Activated CD4-positive, alpha-beta T cell treated with anti-CD3 and anti-CD28 coated beads, Interleukin-2, amount 50 U/mL, for 4 hours (primary cell): ENCODE measurements at places on chromosomes 4 and X.
A peak's percentile ranks its signal among the peaks of the same experiment; 100 is the strongest.

- DNase-seq: no peak
Observed at GRCh38 chrX:119288890-119289393, 52.9 kb downstream of the PGRMC1 start.

- DNase-seq: no peak
Observed at GRCh38 chrX:112094729-112095128, 12.2 kb upstream of the TRPC5 start.

- no peak for DNase-seq
Observed at GRCh38 chrX:151830911-151831310, 81.8 kb upstream of the MAGEA4 start.

GRCh38 chrX:141652286-141652685 is 46.3 kb downstream of the SPANXD start:
- no peak for DNase-seq

GRCh38 chr4:82017680-82018079 is 356.1 kb downstream of the HNRNPD start:
- no peak for DNase-seq

DNA sequence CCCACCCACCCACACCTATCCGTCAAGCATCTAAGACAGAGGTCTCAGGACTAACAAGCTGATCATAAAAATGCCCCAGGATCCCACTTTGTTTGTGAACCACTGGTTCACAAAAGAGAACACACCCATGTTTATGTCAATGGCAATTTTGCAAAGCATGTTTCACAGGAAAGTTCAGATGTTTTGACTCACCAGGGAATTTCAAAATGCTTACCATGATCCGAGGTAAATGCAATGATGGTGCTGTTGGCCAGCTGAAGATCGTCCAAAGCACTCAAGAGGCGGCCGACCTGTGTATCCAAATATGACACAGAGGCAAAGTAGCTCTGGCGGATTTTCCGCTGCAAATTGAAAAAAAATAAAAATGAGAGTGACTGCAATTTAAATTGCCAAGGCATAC is 15.0 kb downstream of the IDS start:
- DNase-seq: no peak

GRCh38 chr4:51842167-51842553 is 793 bp upstream of the DCUN1D4 start:
- DNase-seq: peak; percentile 3

GRCh38 chr4:163558539-163559044 is 64.1 kb downstream of the TMA16 start:
- DNase-seq: no peak

- DNase-seq: no peak
Observed at GRCh38 chrX:150502979-150503897, 65.2 kb upstream of the MTM1 start.

GRCh38 chrX:55159551-55159950 is 60.6 kb upstream of the PAGE5 start:
- DNase-seq: no peak

GRCh38 chrX:70998411-70999027 is 67.6 kb upstream of the SLC7A3 start:
- DNase-seq: no peak

GRCh38 chr4:182513587-182514291 is 270.5 kb downstream of the TENM3 start:
- DNase-seq: no peak

DNA sequence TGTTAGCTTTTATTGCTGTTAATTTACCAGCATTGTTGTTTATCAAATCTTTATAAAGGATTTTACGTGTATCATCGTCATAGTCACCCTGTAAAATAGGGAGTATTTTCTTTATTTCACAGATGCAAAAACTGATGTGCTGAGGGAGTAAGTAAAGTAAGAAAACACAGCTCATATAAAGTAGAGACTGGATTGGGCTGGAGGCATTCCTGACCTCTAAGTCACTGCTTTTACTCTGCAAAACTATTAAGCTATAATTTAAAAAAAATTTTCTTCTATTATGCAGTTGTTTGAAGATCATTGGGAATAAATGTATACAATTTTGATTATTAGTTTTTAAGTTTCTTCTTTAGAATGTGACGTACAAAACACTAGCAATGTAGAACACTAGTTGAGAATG is 45.9 kb downstream of the NUDT6 start:
- no peak for DNase-seq

- DNase-seq: peak; percentile 11
Observed at GRCh38 chrX:129678614-129679195, 23.9 kb upstream of the APLN start.

- DNase-seq: no peak
Observed at GRCh38 chrX:84710611-84711010, 208.4 kb upstream of the HDX start.

GRCh38 chr4:32102896-32103295 is 1382.7 kb downstream of the PCDH7 start:
- DNase-seq: no peak

DNA sequence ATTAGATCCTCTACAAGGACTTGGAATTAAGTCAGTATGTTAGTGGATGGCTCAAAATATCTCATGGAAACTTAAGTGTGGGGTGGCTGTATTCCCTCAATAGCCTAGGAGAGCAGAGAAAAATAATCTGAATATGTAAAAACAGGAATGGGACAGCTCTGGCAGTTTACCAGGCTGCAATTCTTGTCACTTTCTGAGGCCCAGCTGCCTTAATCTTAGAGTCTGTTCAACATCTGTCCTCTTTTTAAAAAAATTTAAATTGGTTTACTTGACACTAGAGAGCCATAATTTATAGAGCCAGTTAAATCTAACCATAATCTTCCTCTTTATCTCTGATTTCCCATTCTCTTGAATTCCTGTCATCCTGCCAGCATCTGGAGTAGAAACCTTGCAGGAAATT is 109.2 kb upstream of the CXCL13 start:
- no peak for DNase-seq

- DNase-seq: no peak
Observed at GRCh38 chrX:15930585-15930984, 76.0 kb upstream of the AP1S2 start.

DNA sequence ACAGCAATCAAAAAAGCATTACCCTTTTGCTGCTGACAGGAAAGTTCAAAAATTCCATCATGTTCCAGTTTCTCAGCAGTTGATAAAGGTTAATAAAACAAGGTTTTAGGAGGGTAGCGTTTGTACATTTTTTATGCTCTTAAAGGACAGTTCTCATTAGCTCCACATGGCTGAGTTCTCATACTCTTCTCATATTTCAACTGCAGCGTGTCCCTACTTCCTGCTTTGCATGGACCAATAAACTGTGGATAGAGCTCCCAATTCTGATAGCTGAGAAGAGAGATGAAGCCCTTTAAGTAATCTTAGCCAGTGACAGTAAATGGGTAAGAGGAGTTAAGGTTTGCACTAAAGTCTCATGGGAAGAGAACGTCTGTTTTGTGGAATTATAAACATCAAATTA is 53.5 kb downstream of the SPANXA2 start:
- no peak for DNase-seq

DNA sequence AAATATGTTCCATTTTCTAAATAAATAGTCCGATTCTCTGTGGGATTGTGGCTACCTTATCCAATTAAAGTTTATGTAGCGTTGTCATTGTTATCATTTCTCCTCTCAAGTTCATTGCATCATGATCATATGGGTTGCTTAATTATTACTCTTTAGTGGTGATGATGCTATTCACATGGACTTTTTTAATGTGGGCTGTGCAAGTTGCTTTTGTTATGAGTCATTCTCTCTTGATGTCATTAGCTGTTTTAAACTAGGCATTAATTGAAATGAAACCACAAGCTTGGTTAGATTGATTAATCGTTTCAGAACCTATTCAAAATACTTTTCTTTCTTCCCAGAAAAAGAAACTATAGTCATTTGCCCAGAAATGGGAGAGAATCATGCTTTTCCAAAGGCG is 38.2 kb downstream of the NHS start:
- no peak for DNase-seq

DNA sequence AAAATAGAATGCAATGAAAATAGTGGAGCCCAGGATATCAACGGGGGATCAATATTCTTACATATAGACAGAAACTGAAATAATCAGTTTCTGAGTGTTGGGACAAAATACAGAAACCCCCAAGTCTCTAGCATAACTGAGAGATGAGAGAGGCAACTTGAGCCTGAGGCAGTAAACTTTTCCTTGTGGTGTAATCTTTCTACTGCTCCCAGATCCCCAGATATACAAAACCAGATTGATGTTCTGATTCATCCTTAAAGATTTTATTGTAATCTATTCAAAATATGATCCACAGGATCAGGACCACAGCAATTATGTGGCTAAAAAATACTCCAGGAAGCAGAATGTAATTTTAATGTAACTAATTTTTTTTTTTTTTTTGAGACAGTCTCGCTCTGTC is 2282.6 kb downstream of the ARAP2 start:
- DNase-seq: no peak

DNA sequence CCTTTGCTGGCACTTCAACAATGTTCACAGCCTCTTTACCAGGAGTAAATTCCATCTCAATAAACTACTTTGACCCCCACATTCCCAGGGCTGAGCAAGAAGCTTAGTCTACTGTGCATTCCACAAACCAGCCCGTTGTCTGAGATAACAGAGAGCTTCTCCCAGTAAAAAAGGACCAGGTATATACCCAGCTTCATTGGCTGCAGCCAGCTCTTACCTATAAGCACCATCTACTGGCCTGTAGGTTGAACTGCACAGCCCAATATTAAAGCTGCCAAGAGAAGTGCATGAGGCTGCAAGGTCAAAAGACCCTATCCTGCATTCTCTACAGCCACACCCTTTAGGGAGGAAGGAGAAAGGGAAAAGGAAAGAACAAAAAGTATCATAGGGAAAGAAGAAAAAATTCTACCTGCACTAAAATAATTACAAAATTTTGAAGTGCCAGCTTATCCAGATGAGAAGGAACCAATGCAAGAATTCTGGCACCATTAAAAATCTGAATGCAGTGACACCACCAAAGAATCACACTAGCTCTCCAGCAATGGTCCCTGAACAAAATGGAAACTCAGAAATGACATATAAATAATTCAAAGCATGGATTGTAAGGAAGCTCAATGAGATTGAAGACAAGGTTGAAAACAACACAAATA is 45.7 kb upstream of the INTU start:
- no peak for DNase-seq

- no peak for DNase-seq
Observed at GRCh38 chrX:122703762-122704161, 480.3 kb upstream of the GRIA3 start.

- no peak for DNase-seq
Observed at GRCh38 chrX:68462197-68462596, 28.9 kb upstream of the OPHN1 start.

- DNase-seq: no peak
Observed at GRCh38 chr4:13378973-13379759, 105.0 kb downstream of the RAB28 start.

DNA sequence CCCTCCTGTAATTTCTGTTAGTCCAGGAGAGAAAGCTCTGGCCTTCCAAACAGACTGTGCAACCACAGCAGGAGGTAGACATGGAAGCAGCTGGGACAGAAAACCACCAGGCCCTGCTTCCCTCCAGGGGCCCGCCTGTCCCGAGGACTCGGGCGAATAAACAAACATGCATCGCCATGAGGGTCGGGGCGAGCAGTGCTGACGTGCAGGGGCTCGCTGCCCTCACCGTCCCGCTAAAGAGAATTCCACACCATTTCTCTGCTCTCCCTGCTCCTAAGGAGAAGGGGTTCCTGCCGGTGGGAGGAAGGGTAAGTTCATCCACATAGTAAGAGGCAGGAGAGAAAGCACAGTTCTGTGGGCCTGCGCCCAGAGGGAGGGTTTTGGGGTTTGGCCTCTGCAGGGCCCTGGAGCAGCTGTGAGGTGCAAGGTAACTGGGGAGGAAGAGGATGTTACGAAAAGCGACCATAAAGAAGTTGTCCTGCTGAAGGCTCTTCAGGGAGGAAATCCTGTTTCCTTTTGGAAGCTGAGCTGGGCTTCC is 54.9 kb downstream of the WFS1 start:
- DNase-seq: no peak

- no peak for DNase-seq
Observed at GRCh38 chr4:14054391-14054790, 426.9 kb upstream of the BOD1L1 start.
